ENCODE measurements at places on chromosomes 11 and 22. TPM values are rescaled to one million over a fixed set of nuclear protein-coding genes. Genes with fewer than 3 reads are reported as not detected.

The B4GAT1 gene
- 10.6 TPM for total RNA-seq

The SLC22A8 gene
- total RNA-seq: not detected

The RFPL1 gene
- not detected for total RNA-seq

The C11orf91 gene
- total RNA-seq: not detected

The CARD18 gene
- not detected for total RNA-seq

The IFITM1 gene
- 24.2 TPM for total RNA-seq

The TTC36 gene
- total RNA-seq: not detected

- DNase-seq: no peak
Observed at GRCh38 chr11:93614173-93614722, 47.2 kb upstream of the CEP295 start.

- no peak for DNase-seq
Observed at GRCh38 chr22:18005201-18005926, 19.0 kb downstream of the MICAL3 start.

- peak; percentile 28 for DNase-seq
Observed at GRCh38 chr22:37472418-37473006, 13.7 kb downstream of the MFNG start.

DNA sequence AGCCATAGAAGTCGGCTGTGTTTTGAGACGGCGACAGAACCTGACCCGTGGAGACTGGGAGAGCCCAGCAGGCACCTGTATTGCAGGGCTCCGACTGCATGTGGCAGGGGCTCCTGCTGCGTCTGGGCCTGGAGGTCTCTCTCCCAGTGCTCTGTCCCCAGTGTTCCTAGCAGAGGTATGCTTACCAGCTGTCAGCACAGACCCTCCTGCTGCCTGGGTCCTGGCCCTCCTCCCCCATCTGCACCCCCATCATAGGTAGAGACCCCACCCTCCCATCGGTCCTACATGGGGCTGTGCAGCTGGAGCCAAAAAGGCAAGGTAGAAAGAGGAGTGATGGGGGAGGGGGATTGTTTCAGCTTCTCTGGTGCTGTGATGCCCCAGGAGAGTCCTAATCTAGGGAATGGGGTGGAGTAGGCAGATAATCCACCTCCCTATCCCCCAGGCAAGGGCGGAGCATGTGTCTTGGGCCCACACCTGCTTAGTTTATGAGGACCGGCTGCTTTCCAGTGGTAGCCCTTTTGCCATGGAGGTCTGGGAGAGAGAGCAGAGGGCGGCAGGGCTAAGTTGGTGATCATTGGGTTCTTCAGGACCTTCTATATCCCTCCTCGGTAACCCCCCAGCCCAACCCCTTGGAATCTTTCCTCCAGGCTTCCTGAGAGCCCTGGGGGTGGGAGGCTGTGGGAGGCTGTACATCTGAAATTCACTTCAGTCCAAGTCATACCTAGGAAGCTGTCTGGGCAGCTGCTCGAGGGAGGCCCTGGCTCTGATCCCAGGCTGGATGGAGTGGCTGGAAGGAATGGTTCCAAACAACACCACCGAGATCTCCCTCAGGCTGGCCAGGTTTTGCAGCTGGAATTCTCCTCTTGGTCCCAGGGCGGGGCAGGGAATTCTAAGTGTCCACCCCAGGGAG, 5.3 kb downstream of the SLC7A4 start:
- peak; percentile 68 for DNase-seq

- DNase-seq: no peak
Observed at GRCh38 chr11:68775951-68776388, 24.6 kb upstream of the TESMIN start.

GRCh38 chr11:846496-847098, 3.9 kb downstream of the TSPAN4 start:
- DNase-seq: peak; percentile 53

DNA sequence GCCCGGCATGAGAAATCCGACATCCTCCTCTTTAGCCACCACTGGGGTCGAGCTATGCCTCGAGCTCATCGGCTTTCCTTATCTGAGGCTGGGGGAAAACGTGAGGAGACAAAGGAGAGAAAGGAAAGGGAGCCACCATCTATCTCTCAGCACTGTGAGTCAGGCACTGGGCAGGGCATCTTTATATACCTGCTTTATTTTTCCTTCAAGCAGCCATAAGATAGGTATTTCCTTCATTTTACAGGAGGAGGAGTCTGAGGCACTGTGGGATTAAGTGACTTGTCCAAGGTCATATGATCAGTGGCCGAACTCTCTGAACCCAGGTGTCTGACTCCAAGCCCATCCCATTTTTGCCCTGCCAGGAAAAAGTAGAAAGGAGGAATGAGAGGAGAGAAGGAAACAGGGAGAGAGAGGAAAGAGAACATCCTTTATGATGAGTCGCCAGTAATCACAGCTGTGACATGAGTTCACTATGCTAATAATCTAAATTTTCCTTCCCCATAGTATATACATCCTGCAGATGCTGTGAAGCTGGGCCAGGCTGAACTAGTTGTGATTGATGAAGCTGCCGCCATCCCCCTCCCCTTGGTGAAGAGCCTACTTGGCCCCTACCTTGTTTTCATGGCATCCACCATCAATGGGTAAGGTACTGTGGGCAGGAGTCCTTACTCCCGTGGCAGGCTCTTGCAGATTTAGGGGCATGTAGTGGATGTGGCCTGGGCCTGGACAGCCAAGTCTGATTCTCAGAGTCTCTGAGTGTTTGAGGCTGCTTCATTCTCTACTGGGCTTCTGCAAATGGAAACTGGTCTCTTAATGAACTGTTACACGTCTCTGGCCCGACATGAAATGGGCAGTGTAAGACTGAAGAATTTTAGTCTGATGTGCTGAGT, 21.8 kb downstream of the NAT10 start:
- peak; percentile 73 for DNase-seq

GRCh38 chr11:5288906-5289550, 12.7 kb downstream of the OR51B4 start:
- DNase-seq: peak; percentile 44

- DNase-seq: no peak
Observed at GRCh38 chr22:41561335-41561734, 525 bp downstream of the CSDC2 start.

DNA sequence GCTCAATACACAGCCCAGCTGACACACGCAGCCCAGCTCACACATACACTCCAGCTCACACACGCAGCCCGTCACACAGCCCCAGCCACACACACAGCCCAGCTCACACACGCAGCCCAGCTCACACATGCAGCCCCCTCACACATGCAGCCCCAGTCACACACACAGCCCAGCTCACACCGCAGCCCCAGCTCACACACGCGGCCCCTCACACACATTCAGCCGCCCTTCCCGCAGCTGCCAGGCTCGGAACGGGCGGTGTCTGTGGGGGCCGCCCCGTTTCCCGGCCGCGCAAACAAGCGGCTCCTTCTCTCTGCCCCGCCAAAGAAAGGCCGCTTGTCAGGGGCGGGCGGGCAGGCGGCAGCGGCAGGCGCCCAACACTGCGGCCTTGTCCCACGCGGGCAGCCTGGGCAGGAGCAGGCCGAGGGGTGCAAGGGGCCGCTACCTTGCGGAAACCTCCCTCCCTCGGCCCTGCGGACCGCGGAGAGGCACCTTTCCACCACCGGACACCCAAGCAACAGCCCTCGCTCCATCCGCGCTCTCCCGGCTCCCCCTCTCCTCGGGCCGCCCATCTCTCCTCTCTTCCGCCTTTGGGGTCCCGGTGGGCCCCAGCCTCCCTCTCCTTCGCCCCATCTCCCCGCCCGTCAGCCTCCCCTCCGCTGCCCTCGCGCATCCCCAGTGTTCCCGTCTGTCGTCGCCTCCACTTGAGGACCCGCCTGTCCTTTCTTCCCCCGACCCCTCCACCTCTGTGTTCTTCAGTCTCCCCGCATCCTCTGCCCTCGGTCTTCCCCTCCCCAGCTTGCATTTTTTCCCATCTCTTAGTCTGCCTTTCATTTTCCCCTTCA, 2.2 kb downstream of the PHLDB1 start:
- DNase-seq: peak; percentile 34

DNA sequence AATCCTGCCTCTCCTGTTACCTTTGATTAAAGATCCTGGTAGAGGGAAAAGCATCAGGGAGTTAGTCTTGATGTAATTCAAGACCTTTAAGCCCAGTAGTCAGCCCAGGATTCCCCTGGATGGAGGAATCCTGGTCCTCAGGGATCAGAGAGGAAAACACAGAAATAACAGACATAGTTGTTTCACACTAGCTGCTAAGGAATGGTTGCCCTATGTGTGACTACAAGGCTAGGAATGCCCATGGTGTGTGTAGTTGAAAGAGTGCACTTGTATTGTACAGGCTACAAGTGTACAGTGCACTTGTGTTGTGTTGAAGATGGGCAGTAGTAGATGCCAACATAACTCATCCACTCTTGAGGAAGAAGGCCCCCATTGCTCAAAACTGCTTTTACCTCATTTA, 226.8 kb downstream of the AASDHPPT start:
- peak; percentile 66 for DNase-seq

GRCh38 chr11:67056267-67057204, at the start of gene RHOD:
RHOD (plus strand) TSS chr11:67056847; CDS start chr11:67056903, 56 bp downstream.
- no peak for DNase-seq

GRCh38 chr11:23725752-23726151, 771.1 kb upstream of the LUZP2 start:
- no peak for DNase-seq

DNA sequence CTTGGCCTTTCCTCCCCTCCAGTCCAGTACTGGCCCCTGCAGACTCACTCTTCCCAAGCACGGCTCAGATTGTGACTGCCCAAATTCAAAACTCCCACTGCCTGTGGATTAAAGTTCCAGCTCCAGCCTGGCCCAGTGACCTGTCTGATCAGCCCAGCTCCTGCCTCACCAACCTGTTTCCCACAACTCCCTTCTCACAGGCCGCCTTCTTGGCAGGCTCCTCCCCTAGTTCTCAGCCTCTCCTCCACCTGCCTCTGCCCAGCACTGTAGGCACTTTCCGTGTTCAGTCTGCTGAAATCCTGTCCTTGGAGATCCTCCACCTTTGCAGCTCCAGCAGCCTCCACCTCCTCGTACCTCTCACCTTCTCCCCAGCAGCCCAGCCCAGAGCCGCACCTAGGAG, 68.6 kb downstream of the MICAL2 start:
- DNase-seq: no peak

DNA sequence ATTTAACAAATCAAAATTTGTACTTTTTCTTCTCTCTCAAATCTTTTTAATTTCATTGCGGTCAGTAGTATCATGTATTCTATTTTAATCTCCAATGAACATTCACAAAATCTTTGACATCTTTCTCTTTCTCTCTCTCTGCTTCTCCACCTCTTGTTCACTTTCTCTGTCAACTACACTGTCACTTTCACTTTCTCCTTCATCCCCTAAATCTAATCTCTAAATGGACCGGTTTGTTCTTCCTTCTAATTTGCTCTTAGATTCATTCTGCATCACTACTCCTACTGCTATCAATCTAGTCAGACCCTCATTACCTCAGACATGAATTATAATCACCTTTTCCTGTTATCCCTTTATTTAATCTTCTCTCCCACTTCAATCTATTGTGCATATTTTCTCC, 18.6 kb downstream of the CCDC73 start:
- DNase-seq: no peak

DNA sequence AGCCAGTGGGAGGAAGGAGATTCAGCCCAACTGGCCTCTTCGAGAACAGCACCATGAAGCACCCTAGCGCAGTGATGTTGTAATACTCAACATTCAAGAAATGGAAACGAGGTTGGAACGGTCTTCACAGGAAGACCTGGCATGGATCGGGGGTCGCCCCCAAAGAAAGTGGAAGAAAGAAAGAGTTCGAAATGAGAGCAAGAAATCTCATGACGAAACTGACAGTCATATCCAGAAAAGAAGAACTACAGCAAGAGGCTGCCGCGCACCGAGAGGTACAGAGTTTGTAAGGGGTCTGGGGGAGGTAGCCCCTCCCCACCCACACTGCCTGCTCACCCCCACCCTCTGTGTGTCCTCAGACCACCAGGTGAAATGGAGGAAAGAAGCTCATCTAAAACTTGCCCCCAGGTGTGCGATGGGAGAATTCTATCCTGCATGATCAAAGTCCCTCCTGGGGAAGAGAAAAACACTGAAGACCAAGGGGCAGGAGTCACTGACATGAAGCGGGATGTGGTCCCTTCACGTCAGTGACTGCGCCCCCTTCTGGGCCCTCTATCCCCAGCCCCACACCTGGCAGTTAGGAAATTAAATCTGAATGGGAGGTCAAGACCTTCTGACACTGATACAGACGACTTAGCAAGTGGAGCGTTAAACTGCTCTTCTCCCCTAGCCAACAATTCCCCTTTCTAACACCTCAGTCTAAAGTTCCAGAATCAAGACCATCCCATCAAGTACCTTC, 52.9 kb upstream of the SPATA19 start:
- no peak for DNase-seq

GRCh38 chr22:16933291-16934282, 74.4 kb downstream of the GAB4 start:
- no peak for DNase-seq

DNA sequence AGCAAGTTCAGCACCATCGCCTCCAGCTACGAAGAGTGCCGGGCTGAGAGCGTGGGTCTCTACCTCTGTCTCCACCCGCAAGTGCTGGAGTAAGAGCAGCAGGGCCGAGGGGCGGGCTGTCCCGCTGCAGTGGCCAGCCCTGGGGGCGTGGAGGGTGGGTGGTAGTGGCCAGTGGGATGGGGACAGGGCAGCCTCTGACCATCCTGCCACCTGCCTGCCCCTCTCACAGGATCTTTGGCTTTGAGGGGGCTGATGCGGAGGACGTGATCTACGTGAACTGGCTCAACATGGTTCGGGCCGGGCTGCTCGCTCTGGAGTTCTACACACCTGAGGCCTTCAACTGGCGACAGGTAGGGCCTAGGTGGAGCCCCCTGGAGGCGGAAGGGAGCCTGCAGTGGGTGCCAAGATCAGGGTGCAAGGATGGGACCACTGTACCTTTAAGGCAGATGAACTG, 15.0 kb upstream of the BBS1 start:
- no peak for DNase-seq

- DNase-seq: no peak
Observed at GRCh38 chr11:71117311-71117710, 135.1 kb downstream of the SHANK2 start.

GRCh38 chr11:118126082-118126838, 26.4 kb downstream of the SCN4B start:
- no peak for DNase-seq

GRCh38 chr11:64124147-64124546, 41.8 kb downstream of the MACROD1 start:
- DNase-seq: no peak

DNA sequence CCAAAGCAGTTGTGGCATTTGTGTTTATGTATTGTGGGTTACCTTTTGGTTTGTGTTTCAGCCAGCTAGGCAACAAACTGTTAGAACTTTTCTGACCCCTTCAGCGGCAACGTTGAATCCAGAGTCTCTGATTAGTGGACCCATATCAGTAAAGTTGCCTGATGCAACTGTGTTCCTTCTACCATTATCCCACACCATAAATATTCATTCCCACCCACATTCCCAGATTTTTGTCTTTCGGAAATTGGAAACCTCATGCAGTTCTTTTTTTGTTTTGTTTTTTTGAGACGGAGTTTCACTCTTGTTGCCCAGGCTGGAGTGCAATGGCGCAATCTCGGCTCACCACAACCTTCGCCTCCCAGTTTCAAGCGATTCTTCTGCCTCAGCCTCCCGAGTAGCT, 30.7 kb upstream of the RBX1 start:
- DNase-seq: peak; percentile 6

DNA sequence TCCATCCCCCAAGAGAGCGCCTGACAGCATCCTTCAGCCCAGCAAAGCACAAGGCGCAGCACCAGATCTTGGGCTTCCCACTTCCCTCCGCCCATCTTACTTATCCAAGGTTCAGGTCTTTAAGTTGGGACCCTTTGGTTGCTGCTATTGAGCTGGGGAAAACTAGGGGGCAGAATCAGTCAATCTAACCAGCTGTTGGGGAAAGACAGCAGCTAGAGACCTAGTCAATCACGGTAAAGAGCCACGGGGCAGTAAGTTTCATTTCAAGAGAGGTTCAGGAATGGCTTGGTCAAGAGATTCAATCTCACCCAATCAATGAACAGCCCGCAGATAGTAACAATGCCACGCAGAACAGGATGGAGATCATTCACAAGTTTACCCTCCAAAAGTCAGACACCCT, 1.7 kb downstream of the ABTB2 start:
- no peak for DNase-seq

All from IMR-90 (cell line).